Left renal pelvis (tissue), 4 donors: ENCODE measurements at places on chromosomes 7 and 10. TPM values are rescaled to one million over a fixed set of nuclear protein-coding genes. Genes with fewer than 3 reads are reported as not detected.

DNA sequence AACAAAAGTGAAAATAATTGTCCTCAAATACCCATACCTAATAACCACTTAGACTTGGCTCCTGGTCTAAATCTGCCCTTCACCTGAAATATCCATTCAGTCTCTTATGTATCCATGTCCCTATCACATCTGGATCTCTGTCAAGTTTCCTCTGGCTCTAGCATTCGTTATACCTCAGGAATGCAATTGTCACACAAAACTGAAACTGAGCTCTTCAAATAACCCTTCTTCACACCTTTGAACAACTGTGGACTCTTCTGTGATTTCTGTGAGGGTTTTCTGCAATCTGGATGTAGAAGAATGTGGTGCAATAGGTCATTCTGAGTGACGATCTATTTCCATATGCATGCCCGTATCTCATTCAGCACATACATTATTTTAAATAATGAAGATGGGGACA, 53.5 kb upstream of the FGL2 start:
- DNase-seq, result no peak

GRCh38 chr7:85736085-85736484, 549.2 kb upstream of the SEMA3D start:
- DNase-seq, result no peak

Gene BBIP1
- polyA plus RNA-seq, result 61.7 TPM

Gene GDF10
- polyA plus RNA-seq, result 2.8 TPM

- no peak for DNase-seq
These were observed 106.8 kb downstream of the ARHGAP22 start for GRCh38 chr10:48497780-48498770.
